Stromal cell of bone marrow (primary cell): ENCODE measurements at places on chromosomes 1 and 21.

DNA sequence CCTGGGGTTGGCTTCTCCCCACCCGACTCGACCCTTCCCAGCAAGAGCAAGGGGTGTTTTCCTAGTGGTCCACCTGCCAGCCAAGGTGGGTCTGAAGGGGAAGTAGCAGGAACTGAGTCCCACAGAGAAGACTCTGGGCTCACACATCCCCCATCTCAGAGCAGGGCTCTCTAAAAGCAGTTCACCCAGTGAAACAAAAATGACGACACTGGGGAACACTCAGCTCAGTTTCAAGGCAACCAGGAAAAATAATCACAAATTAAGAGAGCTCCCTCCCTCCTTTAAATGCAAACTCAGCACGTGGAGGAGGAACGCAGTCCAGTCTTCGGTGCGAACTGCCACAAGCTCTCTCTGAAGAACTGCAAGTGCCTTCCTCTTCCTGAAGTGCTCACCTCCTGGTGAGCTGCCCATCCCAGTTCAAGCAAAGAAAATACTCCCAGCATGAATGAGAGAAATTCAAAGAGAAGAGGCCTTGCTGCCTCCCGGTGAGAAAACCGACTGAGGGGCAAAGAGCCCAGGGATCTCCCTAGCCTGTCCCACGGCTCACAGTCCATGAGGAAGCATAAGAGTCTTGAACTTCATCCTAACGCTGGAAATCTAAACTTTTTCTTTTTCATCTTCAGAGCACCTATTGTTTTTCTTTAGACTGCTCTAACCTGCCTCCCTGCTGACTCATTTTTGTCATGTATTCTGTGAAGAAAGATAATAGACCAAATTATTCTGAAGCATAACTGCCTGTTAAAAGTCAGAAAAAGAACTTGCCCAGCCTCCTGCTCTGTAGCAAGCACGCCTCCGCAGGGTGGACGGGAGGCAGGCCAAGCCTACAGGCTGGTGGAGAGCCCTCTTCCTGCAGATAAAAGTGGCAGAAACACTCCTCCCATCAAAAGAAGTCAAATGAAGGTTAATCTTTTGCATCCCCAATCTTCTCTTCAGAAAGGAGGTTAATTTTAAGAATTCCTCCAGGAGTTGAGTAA lies 281.4 kb downstream of the HHIPL2 start:
- no peak for DNase-seq

DNA sequence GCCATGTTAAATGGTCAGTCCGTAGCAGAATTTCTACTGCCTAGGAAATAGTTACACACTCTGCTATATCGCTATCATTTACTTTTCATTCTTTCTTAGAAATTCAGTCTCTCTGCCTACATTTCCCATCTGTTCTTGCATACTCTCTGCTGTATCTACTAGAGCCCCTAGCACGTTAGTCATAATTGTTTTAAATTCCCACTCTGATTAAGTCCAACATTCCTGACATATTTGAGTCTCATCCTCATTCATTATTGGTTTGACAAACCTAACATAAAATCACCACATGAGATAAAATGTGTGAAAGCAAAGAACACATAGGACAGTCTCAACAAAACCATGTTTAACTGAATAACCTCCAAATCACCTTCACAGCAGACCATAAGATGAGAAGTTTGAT lies 513.6 kb downstream of the PLPP3 start:
- no peak for DNase-seq

DNA sequence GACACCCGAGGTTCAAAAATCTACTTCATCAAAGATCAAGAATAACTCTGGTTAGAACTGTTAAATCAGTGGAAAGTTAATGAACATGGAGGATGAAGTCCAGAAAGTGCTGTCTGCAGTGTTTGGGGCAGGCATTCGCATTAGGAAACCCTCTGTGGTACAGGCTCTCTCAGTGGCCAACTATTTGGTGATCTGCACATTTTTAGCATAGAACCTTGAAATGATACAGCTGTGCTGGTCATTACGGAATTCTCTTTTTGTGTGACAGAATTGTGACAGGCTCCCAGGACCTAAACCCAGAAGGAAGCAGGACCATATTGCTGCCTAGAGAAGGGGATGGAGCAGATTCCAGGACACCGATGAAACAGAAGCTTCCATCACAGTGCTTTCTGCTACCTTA lies 89.0 kb downstream of the SLC45A1 start:
- no peak for DNase-seq

DNA sequence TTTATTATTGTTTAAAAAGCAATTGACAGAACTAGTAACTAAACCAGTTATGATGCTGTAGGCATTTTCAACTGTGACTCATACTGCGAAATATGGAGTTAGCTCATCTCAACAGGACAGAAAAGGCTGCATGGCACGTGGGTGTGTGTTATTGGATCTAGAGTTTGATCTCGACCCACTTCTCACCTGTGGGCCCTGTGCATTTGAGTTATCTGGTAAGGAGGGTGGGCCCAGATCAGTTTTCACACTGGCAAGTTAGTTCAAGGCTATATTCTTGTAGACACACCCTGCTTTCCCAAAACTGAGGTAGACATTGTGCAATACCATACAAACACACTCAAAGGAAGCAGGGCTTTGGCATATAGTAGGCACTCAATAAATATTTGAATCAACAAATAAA lies 71.3 kb upstream of the PRDX6 start:
- DNase-seq: no peak

- DNase-seq: no peak
Measured at GRCh38 chr1:35706846-35707600, 11.7 kb downstream of the C1orf216 start.

- no peak for DNase-seq
Measured at GRCh38 chr1:211324992-211325775, 1.4 kb upstream of the TRAF5 start.

GRCh38 chr1:235504122-235504493 lies at the start of gene B3GALNT2:
TSS of gene B3GALNT2 (minus strand) at chr1:235504452. CDS start at chr1:235504252, 200 bp downstream.
- no peak for DNase-seq

DNA sequence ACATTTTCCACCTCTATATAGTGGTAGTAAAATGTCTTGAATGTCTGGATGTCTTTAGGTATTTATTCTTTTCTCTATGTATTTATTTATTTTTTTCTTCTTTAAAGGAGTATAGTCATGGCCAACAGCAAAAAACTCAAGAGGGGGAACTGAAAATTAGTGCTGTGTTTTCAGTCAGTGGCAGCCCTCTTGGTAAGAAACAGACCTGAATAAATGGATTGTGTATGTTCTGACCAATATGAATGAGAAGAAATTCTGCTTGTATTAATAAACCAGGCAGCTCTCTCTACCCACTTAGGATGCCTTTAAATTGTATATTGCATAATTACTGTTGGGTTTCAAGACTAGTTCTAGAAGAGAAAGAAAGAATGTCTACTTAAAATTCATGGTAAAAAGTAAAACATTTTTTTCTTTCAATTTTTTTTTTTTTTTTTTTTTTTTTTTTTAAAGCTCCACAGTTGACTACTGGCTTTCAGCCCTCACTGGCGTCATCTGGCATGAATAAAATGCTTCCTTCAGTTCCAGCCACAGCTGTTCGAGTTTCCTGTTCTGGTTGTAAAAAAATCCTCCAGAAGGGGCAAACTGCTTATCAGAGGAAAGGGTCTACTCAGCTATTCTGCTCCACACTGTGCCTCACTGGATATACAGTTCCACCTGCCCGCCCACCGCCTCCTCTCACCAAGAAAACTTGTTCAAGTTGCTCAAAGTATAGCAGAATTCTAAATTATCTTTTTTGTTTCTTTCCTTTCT lies 101.6 kb downstream of the ZMYM4 start:
- peak; percentile 55 for DNase-seq

DNA sequence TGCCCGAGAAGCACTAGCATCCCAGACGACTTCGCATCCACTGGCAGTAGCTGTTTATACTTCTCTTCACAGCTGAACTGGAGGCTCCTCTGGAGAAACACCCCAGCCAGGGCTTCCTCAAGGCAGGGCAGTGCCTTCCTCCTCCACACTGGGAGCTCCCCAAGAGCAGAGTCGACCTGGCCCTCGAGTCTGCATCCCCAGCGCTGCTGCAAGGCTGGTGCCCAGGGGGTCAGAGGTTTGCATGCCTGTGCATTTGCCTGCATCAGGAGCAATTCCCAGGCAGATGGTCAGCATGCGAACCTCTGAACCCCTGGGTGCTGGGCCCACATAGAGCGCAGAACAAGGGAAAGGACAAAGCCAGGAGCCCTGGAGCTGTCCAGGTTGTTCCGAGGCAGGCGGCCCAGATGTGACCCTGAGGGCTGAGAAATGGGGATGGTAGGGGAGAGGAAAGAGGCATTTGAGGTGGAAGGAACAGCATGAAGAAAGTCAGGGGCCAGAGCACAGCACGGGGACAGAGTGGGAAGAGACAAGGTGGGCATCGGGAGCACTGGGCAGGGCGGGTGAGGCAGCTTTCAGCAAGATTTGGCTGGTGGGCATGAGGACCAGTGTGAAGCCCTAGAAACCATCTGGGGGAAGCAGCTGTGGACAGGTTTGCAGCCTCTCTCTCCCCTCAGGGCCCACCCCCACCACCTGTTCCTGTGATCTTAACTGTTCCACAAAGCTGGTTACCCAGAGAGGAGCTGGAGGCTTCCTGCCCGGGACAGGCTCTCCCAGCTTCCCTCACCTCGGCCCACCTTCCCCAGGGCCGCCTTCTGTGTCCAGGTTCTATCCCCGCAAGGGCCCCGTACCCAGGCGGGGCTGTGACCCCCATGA lies 6.4 kb upstream of the S100A8 start:
- DNase-seq: no peak

DNA sequence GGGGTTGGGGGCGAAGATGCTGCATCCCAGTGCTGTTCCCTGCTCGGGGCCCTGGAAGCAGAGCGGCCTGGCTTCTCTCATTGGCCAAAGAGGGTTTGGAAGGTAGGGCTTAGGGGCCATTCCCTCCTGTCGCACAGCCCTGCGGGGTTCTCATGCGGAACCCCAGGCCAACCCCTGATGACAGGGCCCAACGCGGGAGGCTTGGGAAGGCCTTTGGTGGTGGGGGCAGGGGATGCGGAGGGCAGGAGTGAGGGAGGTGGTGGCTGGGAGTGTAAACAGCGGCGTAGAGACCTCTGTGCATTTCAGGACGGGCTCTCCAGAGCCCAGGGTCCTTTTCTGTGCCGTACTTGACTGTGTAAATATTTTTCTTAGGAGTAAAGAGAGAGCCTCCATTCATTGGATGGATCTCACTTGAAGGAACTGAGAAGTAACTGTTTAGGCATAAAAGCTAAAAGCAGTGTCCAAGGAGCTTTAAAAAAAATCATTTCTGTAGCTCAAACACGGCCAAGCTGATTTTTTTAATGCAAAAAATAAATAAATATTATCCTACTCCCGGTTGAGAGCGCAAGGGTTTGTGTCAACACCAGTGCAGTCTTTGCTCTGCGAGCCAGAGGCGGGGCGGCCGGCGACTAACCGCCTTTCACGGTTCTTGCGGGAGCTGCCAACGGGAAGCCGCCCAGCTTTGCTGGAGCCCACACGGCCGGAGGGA lies 169.1 kb downstream of the PRDM16 start:
- DNase-seq: no peak

- no peak for DNase-seq
Measured at GRCh38 chr1:10177876-10178275, 32.5 kb upstream of the KIF1B start.

- no peak for DNase-seq
Measured at GRCh38 chr21:43970551-43970950, 41.6 kb upstream of the TRAPPC10 start.

DNA sequence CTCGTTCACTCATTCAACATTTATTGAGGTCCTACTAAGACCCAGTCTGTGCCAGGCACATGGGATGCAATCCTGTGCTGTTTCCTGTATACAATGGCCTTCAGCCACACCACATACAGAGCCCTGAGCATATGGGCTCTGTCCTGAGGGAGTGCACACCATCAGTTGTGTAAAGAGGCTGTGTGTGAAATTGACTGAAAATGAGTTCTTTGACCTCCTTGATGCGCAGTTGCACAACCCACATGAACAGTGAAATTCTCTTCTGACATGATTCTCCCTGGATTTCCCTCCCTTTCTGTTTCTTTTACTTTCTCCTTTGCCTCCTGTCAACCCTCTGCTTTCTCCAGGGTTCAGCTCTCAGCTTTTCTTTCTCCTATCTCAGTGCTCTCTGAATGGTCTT lies 6.3 kb upstream of the SYT6 start:
- no peak for DNase-seq

DNA sequence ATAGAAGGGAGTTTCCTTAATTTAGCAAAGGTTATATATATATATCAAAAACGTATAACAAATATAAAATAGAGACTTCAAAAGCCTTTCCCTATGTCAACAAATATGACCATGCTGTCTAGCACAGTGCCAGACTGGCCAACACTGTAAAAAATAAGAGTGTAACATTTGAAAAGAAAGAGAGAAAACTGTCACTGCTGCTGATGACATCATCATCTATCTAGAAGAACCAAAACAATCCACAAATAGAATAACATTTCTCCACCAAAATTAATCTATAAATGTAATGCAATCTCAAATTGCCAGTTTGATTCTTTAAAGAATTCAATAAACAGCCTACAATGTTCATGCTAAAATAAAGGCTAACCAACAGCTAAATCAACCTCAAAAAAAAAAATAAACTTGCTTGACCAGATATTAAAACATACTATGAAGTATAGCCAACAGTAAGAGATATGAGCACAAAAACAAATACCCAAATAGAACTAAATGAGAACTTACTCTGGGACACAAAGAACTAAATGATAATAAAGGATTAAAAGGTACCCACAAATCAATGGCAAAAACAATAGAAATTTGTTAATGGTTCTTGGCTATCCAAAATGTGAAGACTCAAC lies 50.2 kb downstream of the ENAH start:
- no peak for DNase-seq

DNA sequence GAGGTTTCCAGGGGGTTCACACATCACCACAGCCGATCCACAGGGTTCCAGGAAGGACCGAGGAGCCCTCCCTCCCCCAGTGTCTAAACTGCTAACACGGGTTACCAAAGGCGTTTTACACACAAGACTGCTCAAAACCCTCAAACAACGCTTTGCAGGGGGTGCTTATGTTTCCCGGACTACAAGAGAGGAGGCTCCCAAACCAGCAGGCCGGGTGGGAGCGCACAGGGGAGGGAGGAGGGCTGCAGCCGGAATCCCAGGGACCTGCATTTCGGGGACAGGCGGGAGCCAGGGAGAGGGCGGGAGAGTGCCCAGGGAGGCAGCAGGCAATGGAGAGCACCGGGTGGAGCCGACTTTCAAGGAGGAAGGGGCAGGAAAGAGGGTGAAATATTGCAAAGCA lies 50.8 kb downstream of the ACBD3 start:
- DNase-seq: no peak
